Activated CD4-positive, alpha-beta memory T cell treated with anti-CD3 and anti-CD28 coated beads for 36 hours (primary cell): ENCODE measurements at places on chromosomes 16 and 17. TPM values are rescaled to one million over a fixed set of nuclear protein-coding genes. Genes with fewer than 3 reads are reported as not detected.

GRCh38 chr16:73101568-73101967, 53.6 kb upstream of the ZFHX3 start:
- DNase-seq = no peak

- DNase-seq = no peak
These were observed 791 bp downstream of the DNAI2 start for GRCh38 chr17:74274709-74275340.

DNA sequence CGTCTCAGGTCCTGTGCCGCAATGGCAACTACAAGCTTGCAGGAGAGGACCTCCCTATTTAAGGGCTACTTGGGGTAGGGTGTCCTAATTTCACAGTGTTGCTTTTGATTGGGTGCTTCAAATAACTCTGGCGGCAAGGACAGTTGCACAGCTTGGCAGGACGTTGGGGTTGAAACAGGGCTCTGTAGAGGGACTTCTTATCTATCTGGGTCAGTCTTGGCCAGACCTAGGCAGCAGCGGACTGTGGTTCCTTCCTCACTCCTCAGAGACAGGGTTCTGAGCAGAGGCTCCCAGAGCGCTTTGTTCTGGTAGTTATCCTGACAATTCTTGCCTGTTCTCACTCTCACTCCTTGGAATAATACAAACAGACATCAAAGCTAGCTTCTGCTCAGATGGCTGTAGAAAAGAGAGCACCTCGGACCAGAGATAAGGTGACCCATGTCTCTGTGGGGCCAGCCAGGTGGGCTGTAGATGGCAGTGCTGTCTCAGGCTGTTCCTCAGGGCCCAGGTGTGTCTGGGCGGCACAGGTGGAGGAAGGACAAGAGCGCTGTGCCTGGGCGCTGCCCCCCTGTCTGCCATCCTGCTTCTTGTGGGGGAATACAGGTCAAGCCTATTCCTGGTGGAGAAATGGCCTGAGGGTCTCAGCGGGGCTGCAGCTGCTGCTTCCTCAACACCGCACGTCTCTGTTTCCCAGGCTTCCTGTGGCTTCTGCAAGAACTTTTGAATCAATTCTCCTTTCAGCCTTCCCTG, 61.0 kb downstream of the PLD6 start:
- DNase-seq = no peak

DNA sequence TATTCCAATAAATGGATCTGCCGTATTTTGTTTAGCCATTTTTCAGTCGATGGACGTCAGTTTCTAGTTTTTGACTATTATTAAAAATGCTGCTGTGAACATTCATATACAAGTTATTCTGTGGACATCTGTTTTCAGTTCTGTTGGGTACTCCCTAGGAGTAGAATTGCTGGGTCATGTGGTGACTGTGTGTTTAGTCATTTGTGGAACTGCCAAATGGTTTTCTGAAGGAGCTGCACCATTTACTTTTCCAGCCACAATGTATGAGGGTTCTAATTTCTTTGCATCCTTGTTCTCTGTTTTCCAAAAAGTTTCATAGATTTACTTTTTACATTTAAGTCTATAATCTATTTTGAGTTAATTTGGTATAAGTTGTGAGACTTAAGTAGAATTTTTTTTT, 29.5 kb downstream of the CYLD start:
- no peak for DNase-seq

GRCh38 chr16:88967830-88968588, 9.0 kb downstream of the CBFA2T3 start:
- no peak for DNase-seq

GRCh38 chr16:67841198-67841815, 813 bp upstream of the THAP11 start:
- DNase-seq = no peak

DNA sequence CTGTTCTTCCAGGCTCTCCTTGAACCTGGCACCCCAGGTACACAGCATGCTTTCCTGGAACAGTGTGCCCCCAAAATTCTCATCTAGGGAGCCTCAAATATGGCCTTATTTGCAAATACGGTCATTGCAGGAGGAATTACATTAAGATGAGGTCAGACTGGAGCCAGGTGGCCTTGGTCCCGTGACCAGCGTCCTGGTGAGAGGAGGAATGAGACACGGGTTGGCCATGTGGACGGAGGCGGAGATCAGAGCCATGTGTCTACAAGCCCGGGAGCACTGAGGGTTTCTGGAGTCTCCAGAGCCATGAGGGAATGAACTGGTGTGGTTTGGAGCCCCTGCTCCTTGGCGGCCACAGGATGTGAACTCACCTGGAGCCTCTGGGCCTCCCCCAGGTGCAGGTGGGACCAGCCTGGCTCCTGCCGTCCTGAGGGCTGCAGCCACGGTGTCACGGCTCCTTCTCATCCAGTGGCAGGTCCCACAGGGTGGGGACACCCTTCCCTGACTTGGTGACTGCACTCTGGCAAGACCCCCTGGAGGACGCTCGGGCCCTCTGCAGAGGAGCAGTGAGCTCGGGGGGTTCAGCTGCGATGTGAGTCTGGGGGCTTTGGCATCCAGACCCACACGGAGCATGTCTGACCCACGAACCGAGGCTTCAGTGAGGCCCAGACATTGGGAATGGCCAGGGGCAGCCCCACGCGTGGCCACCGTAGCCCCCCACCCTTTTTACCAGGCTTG, 21.8 kb upstream of the GNG13 start:
- DNase-seq = no peak

GRCh38 chr16:27324851-27325301, 11.1 kb downstream of the IL4R start:
- no peak for DNase-seq

DNA sequence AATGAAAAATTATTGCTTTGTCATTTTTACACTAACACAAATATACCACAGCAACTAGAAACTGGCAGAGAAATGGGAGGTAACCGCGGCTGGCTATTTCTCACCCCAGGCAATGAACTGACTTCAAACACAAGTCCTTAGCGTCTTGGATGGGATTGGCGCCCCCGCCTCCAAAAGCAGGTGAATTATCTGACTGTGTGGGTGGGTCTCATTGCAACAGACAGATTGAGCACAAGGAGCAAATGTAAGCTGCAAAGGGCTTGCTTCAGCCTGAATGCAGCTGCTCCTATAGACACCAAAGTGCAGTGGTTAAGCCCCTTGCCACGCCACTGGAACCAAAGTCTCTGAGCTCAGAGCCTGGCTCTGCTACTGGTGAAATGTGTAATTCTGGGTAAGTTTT, 225.0 kb downstream of the XYLT1 start:
- DNase-seq = no peak

DNA sequence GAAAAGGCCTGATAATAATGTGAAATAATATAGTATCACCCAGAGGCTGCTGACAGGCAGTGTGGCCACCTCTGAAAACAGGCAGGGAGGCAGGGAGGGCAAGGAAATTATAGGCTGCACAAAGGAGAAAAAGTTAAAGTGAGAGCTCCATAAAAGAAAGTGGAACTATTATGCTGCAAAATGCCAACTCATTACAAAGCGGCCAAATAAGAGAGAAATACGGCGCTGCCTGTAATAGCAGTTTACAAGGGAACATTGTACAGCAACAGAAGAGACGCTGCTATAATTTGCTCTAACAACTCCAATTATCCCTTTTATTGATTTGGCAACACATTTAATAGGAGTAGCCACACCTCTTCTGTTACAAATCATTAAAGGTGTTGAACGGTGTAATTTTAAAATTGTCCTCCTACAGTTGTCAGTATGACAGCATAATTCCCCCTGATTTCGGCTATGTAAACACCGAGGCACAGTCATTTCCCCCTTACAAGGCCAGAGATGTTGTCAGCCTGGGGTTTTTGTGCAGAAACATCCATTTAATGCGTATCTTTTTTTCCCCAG, 120.3 kb downstream of the MRM1 start:
- no peak for DNase-seq

GRCh38 chr16:67801883-67802282, 4.5 kb downstream of the RANBP10 start:
- DNase-seq = peak; percentile 68

DNA sequence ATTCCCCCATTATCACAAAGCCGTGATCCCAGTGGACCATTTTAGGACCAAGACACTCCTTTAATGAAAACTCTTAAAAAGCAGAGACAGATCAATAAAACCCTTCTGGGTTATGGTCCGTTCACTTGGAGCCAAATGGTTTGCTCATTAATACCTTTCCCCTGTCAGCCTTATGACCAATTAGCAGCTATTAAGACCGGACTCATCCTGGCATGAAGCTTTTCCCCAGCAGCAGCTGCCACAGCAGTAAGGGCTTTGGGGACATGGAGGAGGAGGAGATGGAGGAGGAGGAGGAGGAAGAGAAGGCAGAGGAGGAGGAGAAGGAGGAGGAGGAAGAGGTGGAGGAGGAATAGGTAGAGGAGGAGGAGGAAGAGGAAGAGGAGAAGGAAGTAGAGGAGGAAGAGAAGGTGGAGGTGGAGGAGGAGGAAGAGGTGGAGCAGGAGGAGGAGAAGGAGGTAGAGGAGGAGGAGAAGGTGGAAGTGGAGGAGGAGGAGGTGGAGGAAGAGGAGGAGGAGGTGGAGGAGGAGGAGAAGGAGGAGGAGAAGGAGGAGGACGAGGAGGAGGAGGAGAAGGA, 50.1 kb upstream of the IRX3 start:
- no peak for DNase-seq

- DNase-seq = no peak
These were observed 18.0 kb downstream of the CTRB2 start for GRCh38 chr16:75188832-75189477.

GRCh38 chr16:20411055-20411454, 1.7 kb downstream of the ACSM5 start:
- DNase-seq = no peak

The PDIA2 gene
- not detected for total RNA-seq

The TGFB1I1 gene
- total RNA-seq = 0.80 TPM

The HCRT gene
- not detected for total RNA-seq

The RECQL5 gene
- total RNA-seq = 27.7 TPM

The BHLHA9 gene
- not detected for total RNA-seq

The FAM20A gene
- not detected for total RNA-seq

The KRT31 gene
- not detected for total RNA-seq

The XAF1 gene
- total RNA-seq = 27.4 TPM

The TMC8 gene
- total RNA-seq = 134 TPM

The FBXW10 gene
- not detected for total RNA-seq

The EVI2A gene
- total RNA-seq = 24.5 TPM
